Cardiac muscle cell (in vitro differentiated cells and primary cell): ENCODE measurements at places on chromosomes 4 and X.

DNA sequence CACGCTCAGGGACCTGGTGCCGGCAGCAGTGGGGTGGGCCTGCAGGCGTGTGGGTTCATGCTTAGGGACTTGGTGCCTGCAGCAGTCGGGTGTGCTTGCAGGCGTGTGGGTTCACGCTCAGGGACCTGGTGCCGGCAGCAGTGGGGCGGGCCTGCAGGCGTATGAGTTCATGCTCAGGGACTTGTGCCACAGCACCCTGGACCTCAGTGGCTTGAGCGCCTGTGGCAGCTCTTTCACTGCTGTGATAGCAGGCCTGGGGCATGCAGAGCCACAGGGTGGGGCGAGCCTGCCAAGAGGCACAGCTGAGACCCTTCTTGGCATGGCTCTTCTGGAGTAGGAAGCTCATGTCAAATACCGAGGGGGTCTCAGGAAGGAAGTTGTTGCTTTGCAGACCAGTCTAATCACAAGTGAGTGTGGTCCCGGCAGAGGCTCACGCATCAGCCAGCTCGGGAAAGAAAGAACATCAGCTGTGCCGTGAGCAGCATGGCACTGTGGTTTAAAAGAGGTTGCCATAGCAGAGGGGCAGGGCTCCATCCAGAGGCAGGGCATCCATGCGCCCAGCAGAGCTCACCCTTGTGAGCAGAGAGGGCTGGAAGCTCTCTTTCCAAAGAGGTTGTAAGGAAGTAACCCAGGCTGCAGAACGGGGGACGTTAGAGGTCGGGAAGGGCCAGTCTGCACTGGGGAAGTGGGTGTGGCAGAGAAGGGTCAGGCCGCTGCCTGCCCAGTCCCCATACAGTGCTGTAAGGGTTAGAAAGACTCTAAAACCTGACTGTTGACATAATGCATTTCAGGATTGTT, 21.1 kb downstream of the PIGG start:
- no peak for DNase-seq

DNA sequence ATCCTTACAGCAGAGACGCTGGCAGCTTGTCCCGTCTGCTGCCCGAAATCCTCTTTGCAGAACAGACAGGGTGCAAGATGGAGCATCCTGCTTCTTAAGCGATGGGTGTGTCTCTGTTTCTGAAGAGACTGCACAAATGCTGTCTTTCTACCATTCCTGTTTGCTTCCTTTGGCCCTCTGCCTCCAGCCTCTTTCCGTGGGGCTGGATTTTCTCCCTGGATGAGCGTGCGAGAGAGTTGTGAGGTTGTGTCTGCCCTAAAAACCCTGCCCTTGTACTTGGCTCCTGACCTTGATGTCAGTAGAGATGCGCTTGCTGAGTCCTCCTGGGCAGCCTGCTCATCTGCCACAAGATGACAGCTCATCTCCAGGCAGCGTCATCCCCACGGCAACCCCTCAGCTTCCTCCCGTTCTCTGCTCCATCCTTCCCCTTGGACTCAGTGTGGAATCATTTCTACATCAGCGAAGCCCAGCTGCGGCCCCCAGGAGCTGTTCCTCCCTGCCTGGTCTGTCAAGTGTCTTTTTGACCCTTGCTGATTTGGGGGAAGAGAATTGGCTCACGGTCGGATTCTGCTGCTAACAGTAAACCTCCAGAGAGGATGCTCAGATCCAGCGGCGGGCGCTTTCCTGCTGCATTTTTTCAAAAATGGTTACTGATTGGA, 246.2 kb downstream of the ASMT start:
- no peak for DNase-seq

DNA sequence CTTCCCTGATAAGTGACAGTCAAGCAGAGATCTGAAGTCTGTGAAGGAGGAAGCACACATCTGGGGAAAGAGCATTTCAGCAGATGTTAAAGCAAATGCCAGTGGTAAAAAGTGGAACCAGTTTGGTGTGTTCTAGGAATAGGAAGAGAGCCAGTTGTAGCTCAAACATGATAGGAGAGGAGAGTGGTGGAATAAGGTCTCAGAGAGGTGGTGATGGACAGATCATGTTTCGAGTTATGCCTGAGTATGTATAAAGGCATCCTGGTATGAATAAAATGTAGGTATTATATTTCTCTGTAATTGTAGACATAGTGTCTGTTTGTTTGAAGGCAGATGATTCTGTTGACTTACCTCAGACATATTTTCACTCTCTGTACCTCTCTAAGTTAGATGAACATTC, 89.1 kb downstream of the LARP7 start:
- no peak for DNase-seq

DNA sequence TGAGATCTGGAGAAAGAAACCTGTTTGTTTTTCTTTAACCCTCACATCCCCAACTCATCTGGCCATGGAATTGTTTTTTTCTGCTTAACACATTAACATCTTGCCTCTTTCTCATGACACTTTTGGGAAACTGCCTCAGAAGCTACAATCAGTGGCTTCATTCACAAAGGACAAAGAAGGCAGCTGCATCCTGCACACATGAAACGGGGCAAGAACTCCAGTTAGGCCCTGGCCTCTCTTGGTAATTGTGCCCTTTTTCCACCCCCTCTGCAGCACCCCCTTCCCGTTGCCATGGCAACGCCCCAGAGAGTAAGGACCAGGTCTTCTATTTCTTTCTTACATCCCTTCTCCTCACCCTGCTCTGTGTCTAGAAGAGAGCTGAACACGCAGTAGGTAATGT, 103.4 kb downstream of the PDGFRA start:
- no peak for DNase-seq

DNA sequence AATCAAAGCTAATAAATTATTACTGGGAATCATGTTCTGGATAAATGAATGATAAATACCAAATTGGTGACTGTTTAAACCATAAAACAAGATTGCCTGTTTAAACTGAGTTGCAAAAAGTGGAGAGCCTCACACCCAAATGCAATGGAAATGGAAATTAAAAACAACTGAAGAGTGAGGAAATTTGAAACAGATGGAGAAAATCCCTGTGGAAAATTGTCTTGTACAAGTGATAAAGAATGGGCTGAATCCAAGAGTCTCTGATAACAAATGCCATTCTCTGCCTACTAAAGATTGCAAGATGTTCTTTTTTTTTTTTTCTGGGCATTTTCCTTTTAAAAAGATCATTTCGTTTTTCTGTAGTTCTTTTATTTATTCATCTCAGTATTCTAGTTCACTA, 426.3 kb downstream of the NLGN4X start:
- DNase-seq, result no peak

- peak; percentile 29 for DNase-seq
Measured at GRCh38 chrX:9785944-9786797, at the start of gene SHROOM2. Gene SHROOM2, plus strand, starts transcription at chrX:9786429. Its CDS starts 117 bp downstream, at chrX:9786546.

- DNase-seq, result peak; percentile 89
Measured at GRCh38 chr4:105022811-105023667, 123.6 kb upstream of the TET2 start.
